Fibroblast of lung (primary cell): ENCODE measurements at places on chromosomes 13 and 19. TPM values are rescaled to one million over a fixed set of nuclear protein-coding genes. Genes with fewer than 3 reads are reported as not detected.

Gene TNFSF13B
- total RNA-seq = 4.8 and 5.4 TPM in 2 replicates

Gene PGLYRP1
- total RNA-seq = not detected in 2 replicates

Gene UTP14C
- total RNA-seq = 12.6 and 14.5 TPM in 2 replicates

Gene SMIM44
- total RNA-seq = not detected in 2 replicates

Gene CKM
- total RNA-seq = not detected in 2 replicates

Gene OR7A5
- total RNA-seq = not detected in 2 replicates
